ENCODE measurements at places on chromosomes 13 and 19. TPM values are rescaled to one million over a fixed set of nuclear protein-coding genes. Genes with fewer than 3 reads are reported as not detected.

Gene CD209
- polyA plus RNA-seq = 1.1 TPM

Gene CEACAM19
- 16.3 TPM for polyA plus RNA-seq

Gene HIPK4
- 0.10 TPM for polyA plus RNA-seq

Gene SLC25A41
- polyA plus RNA-seq = 0.40 TPM

Gene IL4I1
- polyA plus RNA-seq = 3.0 TPM

DNA sequence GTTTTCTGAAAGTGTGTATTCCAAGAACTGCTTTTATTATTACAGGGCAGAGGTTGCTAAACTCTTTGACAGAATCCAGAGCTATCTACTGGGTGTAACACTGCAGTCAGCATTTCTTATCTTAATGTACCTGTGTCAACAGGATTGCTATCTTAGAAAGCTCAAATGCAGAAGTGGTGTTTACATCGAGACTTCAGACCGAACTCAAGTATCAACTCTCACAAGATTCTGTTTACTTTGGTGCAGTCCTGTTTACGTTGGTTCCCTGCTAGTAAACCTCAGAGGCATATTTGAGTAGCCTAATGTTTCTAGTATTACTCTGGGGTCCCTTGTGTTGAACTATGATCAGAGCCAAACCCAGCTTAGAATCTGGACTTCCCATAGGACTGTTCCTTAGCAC, 20.5 kb downstream of the SLC15A1 start:
- DNase-seq = no peak

DNA sequence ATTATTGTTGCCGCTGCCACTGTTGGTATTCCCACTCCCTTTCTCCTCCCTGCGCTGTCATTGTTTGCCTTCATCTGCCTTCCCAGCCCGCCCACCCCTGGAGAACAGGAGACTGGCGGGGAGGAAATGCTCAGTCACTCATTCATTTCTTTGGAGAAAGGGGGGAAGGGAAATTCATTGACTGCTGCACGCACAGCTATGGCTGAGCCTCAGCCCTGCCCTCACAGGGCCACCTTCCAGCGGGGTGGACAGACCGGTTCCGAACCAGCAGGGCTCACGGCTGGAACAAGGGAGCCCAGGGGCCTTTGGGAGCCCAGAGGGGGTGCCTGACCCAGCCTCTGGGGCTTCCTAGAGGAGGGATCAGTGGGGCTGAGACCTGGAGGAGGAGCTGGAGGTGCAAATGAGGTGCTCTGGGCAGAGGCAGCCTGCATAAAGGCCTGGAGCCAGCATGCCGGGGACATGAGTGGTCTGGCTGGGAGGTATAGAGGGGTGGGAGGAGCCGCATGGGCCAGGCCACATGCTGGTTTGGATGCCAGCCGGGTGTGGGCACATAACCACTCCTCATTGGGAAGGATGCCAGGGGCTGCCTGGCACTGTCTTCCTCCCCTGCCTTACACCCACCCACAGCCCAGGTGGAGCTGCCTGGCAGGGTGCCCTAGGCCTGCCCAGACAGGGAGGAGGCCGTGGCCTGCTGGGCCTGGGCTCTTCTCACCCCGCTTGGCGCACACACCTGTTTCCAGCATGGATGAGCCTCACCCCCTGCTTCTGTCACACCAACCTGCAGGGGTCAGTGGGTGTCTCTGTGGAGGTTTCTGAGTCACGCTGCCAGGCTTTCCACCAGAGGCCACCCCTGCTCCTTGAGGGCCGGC, 26.8 kb downstream of the PPP5C start:
- no peak for DNase-seq

- DNase-seq = no peak
Observed at GRCh38 chr13:65532231-65532630, 1697.9 kb downstream of the PCDH9 start.

DNA sequence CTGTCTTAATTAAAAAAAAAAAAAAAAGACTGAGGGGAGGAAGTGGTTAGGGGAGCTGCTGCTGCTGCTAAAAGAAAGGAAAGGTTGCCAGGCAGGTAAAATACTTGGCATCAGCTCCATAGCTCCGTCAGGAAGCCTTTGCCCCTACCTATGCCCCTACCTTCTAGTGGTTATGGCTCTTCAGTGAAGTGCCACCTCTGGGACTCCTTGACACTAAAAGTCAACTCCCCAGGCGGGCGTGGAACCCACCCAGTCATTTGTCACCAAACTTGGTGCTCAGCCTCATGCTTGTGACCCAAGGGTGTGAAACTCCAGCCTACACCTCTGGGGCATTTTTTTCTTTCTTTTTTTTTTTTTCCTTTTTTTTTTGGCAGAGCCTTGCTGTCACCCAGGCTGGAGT, 4.9 kb upstream of the NECTIN2 start:
- no peak for DNase-seq

GRCh38 chr13:23718996-23719395, 148.8 kb downstream of the TNFRSF19 start:
- DNase-seq = no peak

DNA sequence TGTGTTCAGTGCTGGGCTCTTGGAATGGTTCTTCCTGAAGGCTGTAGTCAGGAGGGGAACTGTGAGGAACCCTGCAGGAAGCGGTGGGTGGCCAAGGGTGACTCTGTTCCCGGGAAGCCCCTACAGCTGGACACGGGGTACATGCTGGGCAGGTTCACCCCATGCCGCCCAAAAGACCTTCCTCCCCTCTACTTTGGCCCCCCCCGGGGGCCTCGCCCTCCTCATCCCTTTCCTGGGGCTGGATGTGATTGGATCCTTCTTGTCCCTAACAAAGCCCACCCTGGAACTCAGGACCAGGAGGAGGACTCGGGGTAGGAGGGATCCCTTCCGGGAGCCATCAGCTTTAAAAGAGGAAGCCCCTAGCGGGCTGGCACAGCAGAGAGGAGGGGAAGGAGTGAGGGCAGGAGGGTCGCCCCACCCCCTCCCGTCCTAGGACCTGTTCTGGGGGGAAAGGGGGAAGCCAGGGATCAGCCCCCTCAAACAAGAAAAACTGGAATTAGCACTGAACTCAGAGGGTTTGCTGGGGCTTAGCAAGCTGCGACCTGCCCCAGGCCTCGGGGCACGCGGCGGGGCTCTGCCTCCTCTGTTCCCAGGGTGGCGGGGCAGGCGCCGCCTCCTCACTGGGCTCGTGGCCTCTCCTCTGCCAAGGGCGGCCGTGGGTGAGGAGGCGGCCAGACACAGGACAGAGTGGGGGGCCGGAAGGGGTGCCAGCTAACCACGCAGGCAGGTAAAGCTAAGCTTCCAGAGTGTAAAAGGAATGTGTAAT, 4.0 kb downstream of the CEBPA start:
- DNase-seq = no peak
